Sigmoid colon (tissue), 7 donors: ENCODE measurements at places on chromosomes 5 and 9.
A peak's percentile ranks its signal among the peaks of the same experiment; 100 is the strongest.

GRCh38 chr5:127086589-127086988 is 13.3 kb upstream of the C5orf63 start:
- no peak for DNase-seq

DNA sequence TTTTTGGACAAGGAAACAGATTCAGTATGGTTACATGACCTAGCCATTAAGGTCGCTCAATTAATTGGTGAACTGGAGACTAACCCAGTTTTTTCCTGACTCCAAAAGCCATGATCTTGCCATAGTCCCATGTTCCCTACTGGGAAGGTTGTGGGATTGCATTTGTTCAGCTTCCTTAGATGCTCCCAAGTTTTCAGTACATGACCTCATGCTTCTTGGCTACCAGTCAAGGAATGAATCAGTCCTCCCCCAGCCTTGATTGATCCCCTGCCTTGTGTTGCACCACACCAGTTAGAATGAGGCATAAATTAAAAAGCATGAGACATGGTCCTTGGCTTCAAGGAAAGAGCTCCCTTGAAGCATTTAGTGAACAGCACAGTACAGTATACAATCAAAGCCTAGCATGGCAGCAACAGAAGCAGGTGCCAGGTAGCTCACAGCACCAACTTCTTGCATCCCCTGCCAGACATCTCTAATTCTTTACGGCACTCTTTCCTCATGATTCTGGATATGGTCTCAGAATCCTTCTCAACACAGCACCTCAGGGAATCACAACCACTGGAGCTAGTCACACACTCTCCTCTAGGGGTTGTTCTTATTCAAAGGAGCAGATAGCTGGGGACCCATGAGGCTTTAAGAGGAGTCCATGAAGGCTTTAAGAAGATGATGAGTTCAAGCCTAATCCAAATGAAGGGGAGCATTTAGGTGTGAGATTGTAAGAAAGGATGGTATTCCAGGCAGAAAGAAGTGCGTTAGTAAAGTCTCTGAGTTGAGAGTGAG is 295.5 kb upstream of the CLINT1 start:
- peak; percentile 80 for DNase-seq

- DNase-seq = no peak
Observed at GRCh38 chr5:158847772-158848171, 251.9 kb downstream of the EBF1 start.

GRCh38 chr5:151449839-151450238 is 2.4 kb downstream of the SLC36A1 start:
- no peak for DNase-seq

- no peak for DNase-seq
Observed at GRCh38 chr5:133292300-133292699, 240.5 kb downstream of the HSPA4 start.

- DNase-seq = no peak
Observed at GRCh38 chr5:94375801-94376200, 242.6 kb downstream of the KIAA0825 start.

GRCh38 chr9:84140535-84141101 is 160.0 kb downstream of the RMI1 start:
- DNase-seq = no peak

GRCh38 chr5:10534561-10535530 is 29.0 kb upstream of the ANKRD33B start:
- DNase-seq = peak; percentile 65

- DNase-seq = peak; percentile 93
Observed at GRCh38 chr9:99259231-99259918, 37.3 kb downstream of the SEC61B start.

DNA sequence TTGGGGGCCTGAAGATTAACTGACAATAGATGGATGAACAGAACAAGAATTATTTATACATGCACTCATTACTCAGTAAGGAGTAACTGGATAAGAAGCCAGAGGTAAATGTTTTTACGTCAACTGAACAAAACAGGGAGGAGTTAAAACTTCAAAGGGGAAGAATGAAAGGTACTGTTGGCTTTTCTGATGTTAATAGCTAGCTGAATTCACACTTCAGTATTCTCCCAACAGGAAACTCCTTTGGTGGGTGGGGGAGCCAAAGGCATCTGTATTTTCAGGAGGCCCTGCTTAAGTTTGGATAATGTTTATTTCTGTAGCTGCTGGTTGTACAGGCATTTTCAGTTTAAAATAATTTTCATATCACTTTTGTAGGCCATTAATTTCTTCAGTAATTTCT is 23.2 kb upstream of the RFK start:
- no peak for DNase-seq

GRCh38 chr5:151071848-151072629 is 8.8 kb downstream of the TNIP1 start:
- no peak for DNase-seq
